ENCODE measurements at places on chromosomes 7 and 10. TPM values are rescaled to one million over a fixed set of nuclear protein-coding genes. Genes with fewer than 3 reads are reported as not detected.

DNA sequence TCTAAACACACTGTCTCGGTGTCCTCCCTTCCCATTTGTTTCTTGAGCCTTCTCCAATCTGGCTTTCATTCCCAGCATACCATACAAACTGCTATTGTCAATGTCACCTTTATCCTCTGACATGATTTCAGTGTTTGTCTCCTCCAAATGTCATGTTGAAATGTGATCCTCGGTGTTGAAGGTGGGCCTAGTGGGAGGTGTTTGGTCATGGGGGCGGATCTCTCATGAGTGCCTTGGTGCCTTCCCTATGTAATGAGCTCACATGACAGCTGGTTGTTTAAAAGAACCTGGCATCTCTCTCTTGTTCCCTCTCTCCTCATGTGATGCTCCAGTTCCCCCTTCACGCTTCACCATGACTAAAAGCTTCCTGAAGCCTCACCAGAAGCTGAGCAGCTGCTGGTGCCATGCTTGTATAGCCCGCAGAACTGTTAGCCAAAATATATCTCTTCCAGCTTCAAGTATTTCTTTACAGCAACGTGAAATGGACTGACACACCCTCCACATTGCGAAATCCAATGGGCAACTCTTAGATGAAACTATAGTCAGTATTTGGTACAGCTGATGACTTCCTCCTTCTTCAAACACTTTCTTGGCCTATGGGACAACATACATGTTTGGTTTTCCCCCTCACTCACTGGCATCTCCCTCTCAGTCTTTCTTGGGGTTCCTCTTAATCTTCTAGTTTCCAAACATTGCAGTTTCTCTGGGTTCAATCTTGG is 27.8 kb downstream of the RNLS start:
- no peak for DNase-seq
- no peaks in the 10 kb centered on the region for H3K4me1 ChIP-seq
- H3K27me3 ChIP-seq = no peaks in the 10 kb centered on the region
- no peak overlapping the region for H3K4me3 ChIP-seq
- H3K36me3 ChIP-seq = no peaks in the 10 kb centered on the region
- no peak overlapping the region for H3K27ac ChIP-seq

GRCh38 chr7:54596747-54597146 is 54.6 kb downstream of the VSTM2A start:
- H3K27me3 ChIP-seq = no peaks in the 10 kb centered on the region
- H3K4me1 ChIP-seq = no peaks in the 10 kb centered on the region
- H3K27ac ChIP-seq = no peak overlapping the region
- no peaks in the 10 kb centered on the region for H3K36me3 ChIP-seq

DNA sequence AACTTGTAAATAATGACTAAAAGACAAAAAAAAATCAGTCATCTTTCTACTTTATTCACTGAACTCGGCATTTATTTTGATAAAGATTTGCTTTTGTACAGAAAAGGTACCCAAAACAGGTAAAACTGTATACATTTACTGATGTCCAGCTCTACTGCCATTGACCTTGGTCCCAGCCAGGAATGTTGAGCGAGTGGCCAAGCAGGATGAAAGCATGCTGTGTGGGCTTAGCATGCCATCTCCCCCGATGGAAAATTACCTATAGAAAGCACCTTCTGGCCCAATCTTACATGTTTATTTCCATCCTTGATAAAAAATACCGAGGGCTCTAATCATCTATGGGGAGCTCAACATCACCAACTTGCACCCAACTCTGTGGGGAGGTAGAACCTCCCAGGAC is 6.8 kb downstream of the PARD3 start:
- peaks cover 17% of the 10 kb centered on the region for H3K4me1 ChIP-seq
- H3K27me3 ChIP-seq = peaks cover 11% of the 10 kb centered on the region
- H3K27ac ChIP-seq = no peak overlapping the region

GRCh38 chr7:98788966-98789365 is 80.8 kb downstream of the TMEM130 start:
- peaks cover 10% of the 10 kb centered on the region for H3K27me3 ChIP-seq
- no peak overlapping the region for H3K27ac ChIP-seq
- no peaks in the 10 kb centered on the region for H3K36me3 ChIP-seq
- no peak overlapping the region for H3K4me3 ChIP-seq

GRCh38 chr10:89086801-89087521 is 96.4 kb downstream of the FAS start:
- H3K27ac ChIP-seq = peak overlapping the region; percentile 86
- DNase-seq = peak; percentile 68
- peaks cover 42% of the 10 kb centered on the region for H3K4me1 ChIP-seq
- no peaks in the 10 kb centered on the region for H3K36me3 ChIP-seq

DNA sequence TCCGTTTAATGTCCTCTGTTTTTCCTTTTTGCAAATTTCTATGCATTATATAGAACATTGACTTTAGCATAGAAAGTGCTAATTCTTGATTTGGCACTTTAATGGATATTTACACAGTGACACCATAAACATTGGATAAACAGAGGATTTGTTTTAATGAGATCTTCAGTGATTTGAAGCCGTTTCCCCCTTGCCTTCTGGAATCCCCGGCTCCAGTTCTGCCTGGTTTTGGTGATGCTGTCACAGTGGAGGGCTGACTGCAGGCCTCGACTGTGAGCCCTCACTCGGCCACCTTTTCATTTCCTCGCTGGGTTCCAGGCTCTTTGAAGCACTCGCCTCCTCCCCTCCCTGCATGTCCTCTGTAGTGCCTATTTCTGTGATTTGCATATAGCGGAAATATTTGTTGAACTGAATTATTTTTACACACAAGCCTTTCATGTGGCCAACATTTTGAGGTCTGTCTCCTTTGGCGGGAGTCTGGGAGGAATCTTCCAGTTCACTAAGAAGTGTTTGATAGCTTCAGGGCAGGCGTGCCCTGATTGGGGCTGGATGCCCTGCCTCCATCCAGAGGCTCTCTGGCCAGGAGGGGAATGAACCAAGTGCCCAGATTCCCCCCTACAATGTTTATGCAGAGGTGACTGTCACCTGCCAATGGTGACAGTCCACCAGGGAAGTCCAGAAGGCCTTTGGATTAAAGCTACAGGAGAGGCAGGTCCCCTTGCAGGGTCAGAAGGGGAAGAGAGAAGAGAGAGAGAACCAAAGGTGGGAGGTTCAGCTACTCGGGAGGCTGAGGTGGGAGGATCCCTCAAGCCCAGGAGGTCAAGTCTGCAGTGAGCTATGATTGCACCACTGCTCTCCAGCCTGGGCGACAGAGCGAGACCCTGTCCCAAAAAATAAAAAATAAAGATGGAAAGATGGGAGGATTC is 67.5 kb downstream of the CUX1 start:
- H3K4me1 ChIP-seq = peaks cover 59% of the 10 kb centered on the region
- no peak overlapping the region for H3K27ac ChIP-seq
- no peak for DNase-seq
- H3K36me3 ChIP-seq = no peaks in the 10 kb centered on the region
- no peaks in the 10 kb centered on the region for H3K27me3 ChIP-seq
- no peak overlapping the region for H3K4me3 ChIP-seq

DNA sequence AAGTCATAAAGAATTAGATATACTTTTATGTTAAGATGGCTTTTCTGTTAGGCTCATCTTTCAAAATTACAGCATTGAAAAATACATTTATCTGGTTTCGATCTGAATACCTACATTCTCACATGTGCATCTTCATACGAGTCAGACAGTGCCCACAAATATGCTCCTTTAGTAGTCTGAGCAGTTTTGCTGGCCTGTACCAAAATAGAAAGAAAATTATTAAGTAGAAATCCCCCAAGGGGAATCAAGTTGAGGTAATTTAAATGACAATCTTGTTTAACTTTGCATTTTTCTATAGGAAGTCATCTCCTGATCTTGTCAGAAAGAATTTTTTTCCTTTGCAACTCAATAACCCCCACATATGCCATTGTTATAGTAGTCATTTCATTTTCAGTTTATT is 287.4 kb upstream of the SEMA3D start:
- no peak overlapping the region for H3K4me3 ChIP-seq
- H3K4me1 ChIP-seq = no peaks in the 10 kb centered on the region
- no peak overlapping the region for H3K27ac ChIP-seq
- DNase-seq = no peak
- no peaks in the 10 kb centered on the region for H3K27me3 ChIP-seq

DNA sequence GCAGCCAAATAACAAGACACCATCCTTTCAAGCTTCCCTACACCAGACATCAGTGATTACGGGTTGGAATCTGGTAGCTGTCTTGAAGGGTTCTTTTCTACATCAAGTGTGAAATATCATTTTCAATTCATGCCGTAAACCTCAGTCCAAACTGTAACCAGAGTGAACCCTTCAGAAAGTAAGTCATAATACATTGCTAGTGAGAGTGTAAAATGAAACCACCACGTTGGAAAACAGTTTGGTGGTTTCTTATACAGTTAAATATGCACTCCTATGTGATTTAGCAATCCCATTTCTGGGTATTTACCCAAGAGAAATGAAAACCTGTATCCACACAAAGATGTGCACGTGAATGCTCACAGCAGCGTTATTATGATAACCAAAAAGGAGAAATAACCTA is 25.6 kb upstream of the ZC3HAV1L start:
- no peak for DNase-seq
- H3K36me3 ChIP-seq = peaks cover 100% of the 10 kb centered on the region
- H3K4me3 ChIP-seq = no peak overlapping the region

- H3K4me3 ChIP-seq = no peak overlapping the region
- no peak for DNase-seq
- no peak overlapping the region for H3K27ac ChIP-seq
These were observed 495.2 kb upstream of the ADARB2 start for GRCh38 chr10:2232479-2232878.

- no peaks in the 10 kb centered on the region for H3K27me3 ChIP-seq
- H3K4me3 ChIP-seq = no peak overlapping the region
- no peak for DNase-seq
- no peaks in the 10 kb centered on the region for H3K36me3 ChIP-seq
These were observed 21.2 kb upstream of the PRKAG2 start for GRCh38 chr7:151897951-151898686.

GRCh38 chr7:114508086-114508485 is 93.5 kb downstream of the FOXP2 start:
- H3K27me3 ChIP-seq = no peaks in the 10 kb centered on the region
- H3K4me1 ChIP-seq = no peaks in the 10 kb centered on the region
- no peak overlapping the region for H3K27ac ChIP-seq
- H3K4me3 ChIP-seq = no peak overlapping the region
- DNase-seq = no peak
- H3K36me3 ChIP-seq = no peaks in the 10 kb centered on the region

MCM7 gene
- 89.3 TPM for total RNA-seq

TET1 gene
- 3.1 TPM for total RNA-seq

CAMK2B gene
- total RNA-seq = 0.18 TPM

SYCE1 gene
- 0.47 TPM for total RNA-seq
